Effector CD8-positive, alpha-beta T cell (primary cell): ENCODE measurements at places on chromosomes 3 and 15.
A peak's percentile ranks its signal among the peaks of the same experiment; 100 is the strongest.

DNA sequence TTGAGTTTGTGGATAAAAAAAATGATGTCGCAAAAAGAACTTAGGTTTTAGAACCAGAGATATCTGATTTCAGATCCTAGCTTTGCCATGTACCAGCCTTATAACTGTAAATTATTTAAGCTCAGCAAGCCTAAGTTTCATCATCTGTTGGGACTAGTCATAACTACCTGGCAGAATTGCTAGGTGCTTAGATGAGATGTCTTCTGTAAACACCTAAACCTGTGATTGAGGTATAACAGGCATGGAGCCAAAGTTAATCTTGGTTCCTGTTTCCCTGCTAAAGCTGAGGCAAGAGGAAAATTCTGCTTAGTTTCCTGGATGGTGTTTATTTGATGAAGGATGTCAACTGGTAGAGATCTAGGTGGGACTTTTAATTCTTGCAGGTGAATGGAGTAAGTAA is 331.3 kb upstream of the RBMS3 start:
- no peak for DNase-seq

- no peak for DNase-seq
These were observed 134.0 kb upstream of the TBL1XR1 start for GRCh38 chr3:177331203-177331835.

GRCh38 chr3:66706890-66707289 is 206.1 kb upstream of the LRIG1 start:
- no peak for DNase-seq

DNA sequence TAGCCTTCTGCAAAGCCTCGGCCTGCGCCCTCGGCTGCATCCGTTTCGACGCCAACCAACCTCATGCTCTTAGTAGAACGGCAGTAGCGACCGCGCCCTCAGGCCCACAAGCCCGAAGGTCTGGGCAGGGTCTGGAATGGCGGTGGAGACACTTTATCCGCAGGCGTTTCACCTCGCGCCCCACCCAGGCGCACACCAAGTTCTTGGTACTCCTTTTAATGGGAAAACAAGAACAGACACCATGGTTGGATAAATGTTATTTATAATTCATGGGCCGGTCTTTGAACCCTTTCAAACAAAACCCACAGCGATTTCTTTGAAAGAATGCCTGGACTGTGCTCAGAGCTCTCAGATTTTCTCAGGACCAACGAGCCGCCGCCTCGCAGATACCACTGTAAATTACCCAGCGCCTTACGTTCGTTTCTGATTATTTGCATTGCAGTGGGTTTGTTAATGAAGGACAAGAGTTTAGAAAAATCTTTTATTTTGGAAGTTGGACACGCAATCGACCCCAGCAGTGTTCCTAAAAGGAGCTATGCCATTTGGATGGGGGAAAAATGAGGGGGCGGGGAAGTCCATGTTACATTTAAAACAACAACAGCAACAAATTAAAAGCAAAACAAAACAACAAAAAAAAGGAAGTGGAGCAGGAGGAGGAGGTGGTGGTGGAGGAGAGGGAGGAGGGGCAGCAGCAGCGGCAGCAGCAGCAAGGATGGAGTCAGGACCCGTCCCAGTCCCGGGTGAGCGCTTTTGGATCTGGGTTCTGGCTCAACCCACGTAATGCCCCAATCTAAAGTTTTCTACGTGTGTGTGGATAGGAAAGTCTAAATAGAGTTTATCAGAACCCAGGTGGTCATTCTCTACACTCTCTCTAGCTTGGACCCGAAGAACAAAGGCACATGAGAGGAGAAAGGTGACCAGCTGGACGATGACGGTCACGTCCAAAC is 993 bp upstream of the ISL2 start:
- DNase-seq, result no peak

- DNase-seq, result no peak
These were observed 372.3 kb upstream of the TGFBR2 start for GRCh38 chr3:30233913-30234646.

DNA sequence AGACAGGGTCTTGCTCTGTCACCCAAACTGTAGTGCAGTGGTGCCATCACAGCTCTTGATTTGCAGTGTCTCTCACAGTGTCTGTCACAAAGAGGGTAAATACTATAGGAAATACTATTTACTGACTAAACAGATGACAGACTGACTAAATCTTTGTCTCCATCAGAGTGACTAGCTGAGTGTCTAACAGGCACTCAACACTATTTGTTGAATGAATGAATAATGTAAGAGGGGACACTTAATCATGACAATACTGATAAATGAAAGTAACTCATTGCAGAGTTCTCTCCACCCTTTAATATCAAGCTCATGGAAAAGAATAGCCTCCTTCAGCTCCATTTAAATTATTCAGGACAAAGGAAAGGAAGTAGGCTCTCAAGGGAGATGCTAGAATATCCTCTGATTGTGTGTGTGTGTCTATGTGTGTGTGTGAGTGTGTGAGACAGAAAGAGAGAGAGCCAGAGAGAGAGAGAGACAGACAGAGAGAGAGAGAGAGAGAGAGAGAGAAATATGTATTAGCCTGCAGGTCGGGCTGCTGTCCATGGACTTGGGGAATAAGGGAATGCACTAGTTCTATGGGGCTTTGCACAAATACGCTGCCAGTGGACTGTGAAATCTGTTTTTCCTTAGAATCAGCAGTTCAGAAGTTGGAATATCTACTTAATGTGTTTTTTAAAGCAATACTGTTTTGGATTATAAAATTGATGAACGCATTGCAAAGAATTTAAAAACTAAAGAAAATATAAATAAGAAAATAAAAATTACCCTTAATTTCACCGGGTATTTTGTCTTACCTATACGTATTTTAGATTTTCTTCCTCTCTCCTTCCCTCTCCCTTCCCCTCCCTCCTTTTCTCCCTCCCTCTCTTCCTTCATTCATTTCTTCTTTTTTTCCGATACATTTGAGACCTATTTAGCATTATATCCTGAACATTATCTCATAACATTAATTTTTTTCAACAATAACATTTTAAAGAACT is 132.9 kb upstream of the LRIG1 start:
- no peak for DNase-seq

GRCh38 chr3:129336093-129336706 is 57.5 kb downstream of the HMCES start:
- DNase-seq, result no peak

GRCh38 chr15:71400294-71400693 is 285.0 kb downstream of the THSD4 start:
- DNase-seq, result no peak

DNA sequence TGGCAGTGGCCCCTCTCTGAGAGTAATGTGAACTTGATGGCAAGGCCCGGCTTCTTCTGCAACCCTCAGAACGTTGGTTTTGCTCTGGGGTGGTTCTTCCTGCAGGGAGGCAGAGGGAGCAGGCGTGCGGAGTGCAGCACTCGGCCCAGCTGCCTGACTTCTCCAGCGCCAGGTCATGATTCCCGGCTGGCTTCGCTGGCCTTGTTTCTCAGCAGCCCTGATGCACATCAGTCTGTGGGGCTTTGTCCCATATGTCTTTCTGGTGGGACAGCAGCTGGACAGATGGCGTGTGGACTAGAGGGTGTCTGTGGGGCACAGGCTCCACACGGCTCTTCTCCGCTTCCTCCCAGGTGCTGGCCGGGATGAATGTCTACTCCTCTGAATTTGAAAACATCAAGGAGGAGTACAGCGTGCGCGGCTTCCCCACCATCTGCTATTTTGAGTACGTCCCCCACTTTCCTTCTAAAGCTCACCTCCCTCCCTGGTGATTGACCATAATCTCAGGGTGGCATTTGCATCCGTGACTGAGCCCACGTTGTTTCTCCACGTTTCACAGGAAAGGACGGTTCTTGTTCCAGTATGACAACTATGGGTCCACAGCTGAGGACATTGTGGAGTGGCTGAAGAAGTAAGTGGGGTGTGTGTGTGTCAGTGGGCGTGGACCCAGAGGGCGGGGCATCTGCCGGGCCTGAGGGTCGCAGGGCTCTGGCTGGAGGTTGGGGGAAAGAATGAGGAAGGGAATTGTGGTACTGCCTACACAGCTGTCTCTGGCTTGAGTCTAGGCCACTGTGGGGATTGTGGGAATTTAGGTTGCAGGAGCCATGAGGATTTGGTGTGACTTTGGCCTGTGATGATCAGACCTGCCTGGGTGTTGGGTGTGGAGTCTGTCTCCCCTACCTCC is 57.1 kb downstream of the PDIA5 start:
- no peak for DNase-seq

DNA sequence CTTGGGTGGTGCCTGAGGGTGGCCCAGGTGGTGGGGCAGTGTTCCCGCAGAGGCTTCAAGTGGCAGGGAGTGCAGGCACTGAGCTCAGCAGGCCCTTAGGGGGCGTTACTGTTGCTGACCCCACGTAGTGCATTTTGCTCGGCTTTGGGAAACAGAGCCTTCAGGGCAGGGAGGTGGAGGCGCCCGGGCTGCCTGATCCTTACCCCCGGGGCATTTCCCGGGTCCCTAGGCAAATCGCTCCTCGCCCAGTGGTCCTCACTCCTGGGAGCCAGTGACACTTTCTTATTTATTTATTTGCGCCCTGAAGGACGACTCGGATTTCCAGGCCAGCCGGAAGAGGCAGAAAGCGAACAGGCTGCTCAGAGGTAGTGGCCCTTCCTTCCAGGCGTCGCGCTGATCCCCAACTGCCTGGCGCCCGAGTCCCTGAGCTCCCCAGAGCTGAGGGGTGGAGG is 10.1 kb upstream of the FOXB1 start:
- DNase-seq, result no peak

- peak; percentile 19 for DNase-seq
These were observed 52.3 kb upstream of the CHRNA7 start for GRCh38 chr15:31977812-31978661.

DNA sequence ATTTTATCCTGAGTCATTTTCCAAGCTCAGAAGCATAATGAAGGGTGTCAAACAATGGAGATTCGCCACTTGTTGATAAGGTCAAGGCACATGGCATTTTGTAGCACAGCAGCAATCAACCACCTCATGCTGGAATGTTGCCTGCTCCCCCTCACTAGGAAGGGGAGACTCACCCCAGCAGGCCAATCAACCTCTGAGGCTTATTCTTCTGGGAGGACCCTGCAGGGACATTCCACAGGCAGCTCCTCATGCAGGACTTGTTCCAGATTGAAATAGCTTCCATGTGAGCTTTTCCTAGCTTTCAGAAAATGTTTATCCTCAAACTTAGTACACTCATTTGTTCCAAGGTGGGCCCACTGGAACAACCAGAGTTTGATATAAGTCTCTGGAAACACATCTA is 77.6 kb downstream of the SSR3 start:
- no peak for DNase-seq

DNA sequence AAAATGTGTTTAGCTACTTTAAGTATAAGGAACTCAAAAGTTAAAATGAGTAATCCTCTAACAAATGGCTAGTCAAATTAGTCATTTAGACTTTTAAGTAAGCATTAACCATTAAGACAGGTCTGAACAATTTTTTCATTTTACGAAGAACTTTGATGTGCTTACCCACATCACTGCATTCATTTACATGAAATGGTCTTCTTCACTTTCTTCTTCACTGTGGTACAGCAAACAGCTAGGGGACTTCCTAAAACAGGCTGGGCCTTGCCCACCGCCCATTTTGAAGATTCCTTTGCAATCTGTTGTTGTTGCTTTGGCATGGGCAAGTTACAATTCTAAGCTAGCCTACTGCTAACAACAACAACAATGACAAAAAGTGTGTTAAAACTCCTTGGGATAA is 67.4 kb downstream of the CBLB start:
- DNase-seq, result no peak

GRCh38 chr3:50170689-50171088 is 15.6 kb downstream of the SEMA3F start:
- DNase-seq, result no peak

DNA sequence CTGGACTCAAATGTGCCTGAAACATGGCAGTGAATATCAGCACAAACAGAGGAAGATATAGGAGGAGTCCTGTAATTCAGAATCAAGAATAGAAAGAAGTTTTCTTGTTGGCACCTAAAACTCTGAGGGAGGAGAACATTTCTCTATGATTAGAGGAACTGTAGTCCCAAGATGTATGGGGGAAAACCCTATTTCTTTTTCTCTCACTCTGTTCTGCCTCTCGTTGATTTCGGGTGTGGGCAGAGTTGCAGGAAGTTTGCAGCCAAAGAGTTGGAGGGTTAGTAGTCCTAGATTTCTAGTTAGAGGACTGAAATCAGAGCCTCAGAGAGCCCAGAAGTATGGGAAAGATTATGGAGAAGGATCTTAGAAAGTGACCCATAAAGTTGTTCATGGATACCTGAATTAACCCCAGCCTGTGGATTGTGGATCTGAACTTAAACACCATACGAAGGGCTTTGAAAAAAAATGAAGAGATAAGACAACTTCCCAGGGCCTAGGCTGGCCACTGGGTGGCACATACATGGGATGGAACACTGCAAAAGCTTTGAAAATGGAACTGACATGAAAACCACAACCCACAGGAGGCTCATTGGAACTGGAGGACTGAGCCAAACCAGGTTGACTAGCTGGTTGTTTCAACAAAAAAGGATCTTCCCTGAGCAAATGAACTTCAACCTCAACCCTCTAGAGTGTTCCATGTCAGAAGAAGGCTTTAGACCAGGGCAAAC is 34.6 kb downstream of the FMN1 start:
- DNase-seq, result no peak

GRCh38 chr3:192887047-192887446 is 30.6 kb downstream of the MB21D2 start:
- no peak for DNase-seq

DNA sequence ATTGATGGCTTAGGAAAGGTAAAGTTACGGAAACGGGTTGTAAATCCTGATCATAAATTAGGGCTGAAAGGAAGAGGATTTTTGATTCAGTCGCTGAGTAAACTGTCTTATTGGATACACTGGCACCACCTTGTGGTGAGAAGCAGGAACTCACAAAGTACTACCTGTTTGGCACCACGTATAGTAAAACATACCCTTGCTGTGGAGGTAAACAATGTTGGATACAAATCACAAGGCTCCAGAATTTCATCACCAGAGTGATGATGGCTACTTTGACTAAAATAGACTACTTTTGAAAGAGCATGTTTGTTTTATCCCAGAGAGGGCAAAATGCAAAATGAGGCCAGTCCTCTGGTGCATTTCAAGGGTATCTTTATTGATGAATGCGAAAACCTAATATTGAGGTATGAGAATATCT is 216.9 kb downstream of the IGSF11 start:
- DNase-seq, result no peak

- peak; percentile 27 for DNase-seq
These were observed at the start of the genes CLCN2 and POLR2H for GRCh38 chr3:184361532-184361931. CLCN2 (minus strand) TSS chr3:184361605; CDS start chr3:184361479, 126 bp downstream. POLR2H (plus strand) TSS chr3:184361710; CDS start chr3:184363493, 1,783 bp downstream.

DNA sequence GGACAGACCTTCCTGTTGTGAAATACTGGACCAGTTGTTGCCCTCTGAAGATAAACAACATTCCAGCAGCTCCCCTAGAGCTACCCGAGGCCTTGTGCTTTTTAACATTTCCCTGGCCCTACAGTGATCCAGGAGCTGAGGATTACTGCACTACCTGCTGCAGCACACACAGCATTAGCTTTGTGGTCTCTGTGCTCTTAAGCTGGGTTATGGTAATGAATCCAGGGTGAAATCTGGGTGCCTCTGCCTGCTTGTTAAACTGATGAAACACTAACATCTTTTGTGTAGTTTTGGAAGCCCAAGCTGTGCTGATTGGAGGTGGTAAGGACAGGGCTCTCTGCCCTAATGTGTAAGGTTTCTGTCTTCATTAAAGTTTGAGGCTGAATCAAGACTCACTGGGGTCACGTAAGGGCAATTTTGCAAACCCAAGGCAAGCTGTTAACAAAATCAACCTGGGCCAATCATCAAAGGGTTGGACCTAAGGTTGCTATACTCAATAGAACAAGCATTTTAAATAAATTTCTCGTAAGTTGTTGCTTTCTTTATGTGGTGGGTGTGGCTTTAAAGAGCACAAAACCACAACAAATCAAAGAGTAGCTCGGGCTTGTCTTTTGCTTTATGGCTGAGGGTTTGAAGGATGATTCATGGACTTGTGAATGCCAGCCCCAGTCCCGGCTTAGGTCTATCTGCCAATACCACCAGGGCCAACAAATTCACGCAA is 183.9 kb downstream of the TPRG1 start:
- peak; percentile 2 for DNase-seq
